ENCODE measurements at places on chromosomes 1 and 21. TPM values are rescaled to one million over a fixed set of nuclear protein-coding genes. Genes with fewer than 3 reads are reported as not detected.

The POTED gene
- not detected for total RNA-seq

The C1orf56 gene
- total RNA-seq = 3.4 TPM

The FBLIM1 gene
- 0.36 TPM for total RNA-seq

GRCh38 chr1:54965624-54966340 is 14.6 kb upstream of the TMEM61 start:
- peaks cover 3% of the 10 kb centered on the region for H3K27me3 ChIP-seq
- no peak overlapping the region for H3K27ac ChIP-seq
- no peaks in the 10 kb centered on the region for H3K36me3 ChIP-seq
- H3K4me1 ChIP-seq = no peaks in the 10 kb centered on the region
- H3K4me3 ChIP-seq = no peak overlapping the region

DNA sequence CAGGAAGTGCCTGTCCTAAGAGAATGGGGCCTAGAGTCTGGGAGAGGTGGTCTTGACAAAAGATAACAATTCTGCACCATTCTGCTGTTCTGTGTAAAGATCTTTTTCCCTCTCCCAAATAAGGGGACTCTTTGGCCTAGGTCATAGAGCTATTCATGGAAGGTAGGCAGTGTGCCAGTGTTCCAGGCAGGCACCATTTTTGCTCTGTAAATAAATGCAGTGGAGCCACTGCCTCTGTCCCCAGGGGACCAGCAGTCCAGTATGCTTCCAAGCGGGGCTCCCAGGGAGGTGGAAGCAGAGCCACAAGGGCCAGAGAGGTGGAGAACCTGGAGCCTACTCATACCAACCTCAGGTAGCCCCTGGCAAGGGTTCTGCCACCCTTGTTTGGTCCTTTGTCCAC is 25.9 kb downstream of the KCNA2 start:
- no peak overlapping the region for H3K4me3 ChIP-seq
- peaks cover 22% of the 10 kb centered on the region for H3K27me3 ChIP-seq
- H3K4me1 ChIP-seq = no peaks in the 10 kb centered on the region

GRCh38 chr1:62355095-62355494 is 35.9 kb upstream of the KANK4 start:
- H3K4me3 ChIP-seq = no peak overlapping the region
- H3K27me3 ChIP-seq = no peaks in the 10 kb centered on the region
- H3K27ac ChIP-seq = no peak overlapping the region
- no peak for DNase-seq

- peak overlapping the region; percentile 10 for H3K4me3 ChIP-seq
- H3K36me3 ChIP-seq = no peaks in the 10 kb centered on the region
- no peaks in the 10 kb centered on the region for H3K27me3 ChIP-seq
- DNase-seq = no peak
These were observed 27.8 kb upstream of the ZNF281 start for GRCh38 chr1:200437556-200438203.

- DNase-seq = no peak
- peaks cover 3% of the 10 kb centered on the region for H3K4me1 ChIP-seq
- H3K27ac ChIP-seq = no peak overlapping the region
These were observed 125.0 kb upstream of the B3GALT2 start for GRCh38 chr1:193311226-193311948.

GRCh38 chr1:43814401-43814800 is 107.1 kb downstream of the ST3GAL3 start:
- no peaks in the 10 kb centered on the region for H3K4me1 ChIP-seq
- no peak overlapping the region for H3K27ac ChIP-seq
- peaks cover 29% of the 10 kb centered on the region for H3K36me3 ChIP-seq

- no peak overlapping the region for H3K4me3 ChIP-seq
- H3K36me3 ChIP-seq = no peaks in the 10 kb centered on the region
- no peak overlapping the region for H3K27ac ChIP-seq
- no peak for DNase-seq
- H3K4me1 ChIP-seq = no peaks in the 10 kb centered on the region
These were observed 28.6 kb downstream of the ZMYND12 start for GRCh38 chr1:42427240-42427639.
